ENCODE measurements at places on chromosomes 13 and 19.
A peak's percentile ranks its signal among the peaks of the same experiment; 100 is the strongest.

GRCh38 chr13:73664851-73665250 is 469.4 kb downstream of the KLF12 start:
- no peak for DNase-seq
- H3K27ac ChIP-seq, result no peak overlapping the region
- H3K4me1 ChIP-seq, result no peaks in the 10 kb centered on the region
- no peak overlapping the region for H3K4me3 ChIP-seq
- no peaks in the 10 kb centered on the region for H3K36me3 ChIP-seq

DNA sequence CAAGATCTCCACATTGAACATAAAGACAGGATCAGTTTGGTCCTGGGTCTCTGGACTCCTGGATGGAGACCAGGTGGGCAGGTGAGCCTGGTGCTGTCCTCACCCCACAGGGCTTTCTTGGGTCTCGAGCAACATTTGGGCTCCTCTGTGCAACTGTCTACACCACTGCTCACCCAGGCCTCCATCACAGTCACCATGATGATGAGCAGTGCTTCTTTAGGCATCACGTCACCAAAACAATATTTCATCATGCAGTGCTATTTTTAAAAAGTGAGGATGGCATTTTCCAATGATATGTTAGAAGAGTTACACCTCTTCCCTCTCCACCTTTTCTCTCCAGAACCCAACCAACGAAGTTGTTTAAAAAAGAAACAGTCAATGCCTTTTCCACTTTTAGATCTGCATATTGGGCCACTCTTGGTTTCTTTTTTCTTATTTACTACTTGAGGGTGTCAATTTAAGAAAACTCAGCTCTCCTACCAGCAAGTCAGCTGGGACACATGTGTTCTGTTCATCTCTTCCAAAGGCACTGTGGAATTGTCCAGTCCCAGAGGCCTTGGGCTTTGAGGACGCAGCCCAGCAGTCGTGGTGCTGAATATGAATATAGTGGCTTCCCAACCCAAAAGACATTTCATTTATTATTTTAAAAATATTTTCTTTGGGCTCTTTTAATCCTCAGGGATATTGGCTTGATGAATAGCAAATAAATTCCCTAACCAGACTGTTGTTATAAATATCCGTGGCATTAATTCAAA is 405.7 kb downstream of the KCNRG start:
- H3K36me3 ChIP-seq, result no peaks in the 10 kb centered on the region
- peaks cover 4% of the 10 kb centered on the region for H3K4me1 ChIP-seq
- no peak overlapping the region for H3K4me3 ChIP-seq
- H3K27ac ChIP-seq, result peak overlapping the region; percentile 13
- DNase-seq, result no peak
- H3K27me3 ChIP-seq, result no peaks in the 10 kb centered on the region

DNA sequence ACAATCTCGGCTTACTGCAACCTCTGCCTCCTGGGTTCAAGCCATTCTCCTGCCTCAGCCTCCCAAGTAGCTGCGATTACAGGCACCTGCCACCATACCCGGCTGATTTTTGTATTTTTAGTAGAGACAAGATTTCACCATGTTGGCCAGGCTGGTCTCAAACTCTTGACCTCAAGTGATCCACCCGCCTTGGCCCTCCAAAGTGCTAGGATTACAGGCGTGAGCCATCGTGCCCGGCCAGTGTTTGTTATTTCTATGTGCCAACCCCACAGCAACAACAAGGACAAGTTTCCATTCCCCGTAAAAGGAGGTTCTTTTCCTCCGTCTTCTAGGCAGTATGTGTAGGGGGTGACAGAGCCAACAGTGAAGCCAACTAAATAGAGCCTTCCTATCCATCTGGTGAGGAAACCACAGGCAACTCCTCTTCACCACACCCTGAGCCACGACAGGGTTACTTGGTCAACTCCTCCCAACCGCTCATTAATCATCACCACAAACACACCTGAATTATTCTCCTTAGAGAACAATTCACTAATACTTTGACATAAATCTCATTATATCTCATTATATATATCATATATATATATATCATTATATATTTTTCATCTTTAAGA is 25.5 kb downstream of the FOXO1 start:
- H3K4me3 ChIP-seq, result no peak overlapping the region
- H3K27me3 ChIP-seq, result no peaks in the 10 kb centered on the region
- no peak for DNase-seq
- no peaks in the 10 kb centered on the region for H3K36me3 ChIP-seq
- H3K4me1 ChIP-seq, result peaks cover 7% of the 10 kb centered on the region

GRCh38 chr13:86653009-86653408 is 853.8 kb upstream of the SLITRK6 start:
- H3K27ac ChIP-seq, result no peak overlapping the region
- no peak overlapping the region for H3K4me3 ChIP-seq
- H3K27me3 ChIP-seq, result no peaks in the 10 kb centered on the region
- no peaks in the 10 kb centered on the region for H3K36me3 ChIP-seq
- no peak for DNase-seq

GRCh38 chr13:79673993-79674377 is 193.0 kb downstream of the NDFIP2 start:
- no peaks in the 10 kb centered on the region for H3K27me3 ChIP-seq
- no peak overlapping the region for H3K4me3 ChIP-seq
- no peak overlapping the region for H3K27ac ChIP-seq
- DNase-seq, result no peak
- no peaks in the 10 kb centered on the region for H3K36me3 ChIP-seq
- peaks cover 4% of the 10 kb centered on the region for H3K4me1 ChIP-seq

- no peak for DNase-seq
- H3K36me3 ChIP-seq, result peaks cover 1% of the 10 kb centered on the region
- no peak overlapping the region for H3K27ac ChIP-seq
- H3K27me3 ChIP-seq, result no peaks in the 10 kb centered on the region
- H3K4me3 ChIP-seq, result no peak overlapping the region
These were observed 105.1 kb downstream of the COG6 start for GRCh38 chr13:39760521-39760920.

DNA sequence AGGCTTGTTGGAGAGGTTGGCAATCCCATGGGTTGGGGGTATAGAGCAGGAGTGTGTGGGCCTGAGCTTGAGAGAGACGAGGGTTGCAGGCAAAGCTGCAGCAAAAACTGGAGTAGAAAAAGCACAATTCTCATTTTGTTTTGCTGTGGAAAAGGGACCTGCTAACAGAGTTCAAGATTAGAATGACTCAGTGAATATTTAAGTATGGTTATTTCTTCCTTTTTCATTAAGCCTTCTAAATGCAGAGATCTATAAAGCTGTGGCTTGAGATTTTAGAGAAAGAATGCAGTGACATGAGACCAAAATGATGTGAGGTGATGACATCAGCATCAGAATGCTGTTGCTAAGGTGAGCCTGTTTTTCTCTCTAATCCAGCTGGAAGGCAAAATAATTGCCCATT is 10.8 kb upstream of the MBNL2 start:
- H3K27me3 ChIP-seq, result no peaks in the 10 kb centered on the region
- H3K4me3 ChIP-seq, result no peak overlapping the region
- no peak for DNase-seq
- H3K27ac ChIP-seq, result no peak overlapping the region

GRCh38 chr19:38658462-38659306 is 11.2 kb downstream of the ACTN4 start:
- H3K4me3 ChIP-seq, result peak overlapping the region; percentile 34
- no peaks in the 10 kb centered on the region for H3K27me3 ChIP-seq
- peaks cover 5% of the 10 kb centered on the region for H3K36me3 ChIP-seq
- peaks cover 93% of the 10 kb centered on the region for H3K4me1 ChIP-seq
- DNase-seq, result no peak

GRCh38 chr13:77767413-77767812 is 69.9 kb downstream of the SLAIN1 start:
- no peaks in the 10 kb centered on the region for H3K27me3 ChIP-seq
- H3K27ac ChIP-seq, result no peak overlapping the region
- no peak for DNase-seq
- no peak overlapping the region for H3K4me3 ChIP-seq
- no peaks in the 10 kb centered on the region for H3K4me1 ChIP-seq

GRCh38 chr19:33862981-33863380 is 66.3 kb downstream of the KCTD15 start:
- H3K4me1 ChIP-seq, result no peaks in the 10 kb centered on the region
- H3K27ac ChIP-seq, result no peak overlapping the region
- no peak for DNase-seq

- H3K4me1 ChIP-seq, result no peaks in the 10 kb centered on the region
- H3K4me3 ChIP-seq, result no peak overlapping the region
These were observed 114.9 kb downstream of the PTPRS start for GRCh38 chr19:5225486-5226345.

DNA sequence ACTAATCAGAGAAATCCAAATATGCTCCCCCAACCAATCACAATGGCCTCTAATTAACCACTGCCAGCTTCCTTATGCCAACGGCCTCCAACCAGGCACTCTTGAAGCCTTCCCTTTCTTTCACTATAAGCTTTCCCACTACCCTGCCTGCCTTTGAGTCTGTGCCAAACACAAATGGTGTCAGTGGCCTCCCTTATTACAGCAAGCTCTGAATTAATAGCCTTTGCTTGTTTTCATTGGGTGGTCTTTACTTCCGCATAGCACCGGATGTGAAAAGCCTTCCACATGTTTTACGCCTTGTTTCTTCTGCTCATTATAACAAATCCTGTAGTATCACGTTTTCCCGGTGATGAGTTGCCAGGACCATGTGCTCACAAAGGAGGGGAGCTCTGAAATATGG is 1.4 kb upstream of the EDDM13 start:
- no peaks in the 10 kb centered on the region for H3K27me3 ChIP-seq
- H3K4me3 ChIP-seq, result no peak overlapping the region
- no peaks in the 10 kb centered on the region for H3K36me3 ChIP-seq
- no peak for DNase-seq
- no peak overlapping the region for H3K27ac ChIP-seq

GRCh38 chr19:7559102-7559501 is 23.6 kb downstream of the PNPLA6 start:
- no peak overlapping the region for H3K4me3 ChIP-seq
- peaks cover 77% of the 10 kb centered on the region for H3K36me3 ChIP-seq
- no peak overlapping the region for H3K27ac ChIP-seq
